ENCODE measurements at places on chromosomes 2 and 18.

GRCh38 chr2:118697781-118698180 lies 149.7 kb downstream of the EN1 start:
- DNase-seq, result no peak

DNA sequence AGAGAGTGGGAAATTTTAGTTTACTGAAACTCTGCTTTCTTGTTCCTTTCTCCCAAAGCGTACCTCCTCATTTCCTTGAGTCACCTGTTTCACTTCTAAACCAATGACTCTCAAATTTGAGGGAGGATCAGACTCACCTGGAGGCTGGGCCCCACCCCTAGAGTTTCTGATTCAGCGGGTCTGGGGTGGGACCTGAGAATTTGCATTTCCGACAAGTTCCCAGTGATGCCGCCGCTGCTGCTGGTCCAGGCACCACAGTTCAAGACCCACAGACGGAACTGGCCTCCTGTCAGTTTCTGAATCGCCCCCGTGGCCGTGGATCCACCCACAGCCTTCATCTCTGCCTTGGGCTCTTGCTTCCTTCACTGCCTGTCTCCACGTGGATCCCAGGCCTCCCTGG lies 44.9 kb upstream of the PELI1 start:
- no peak for DNase-seq

GRCh38 chr18:62614494-62614893 lies 91.7 kb downstream of the ZCCHC2 start:
- no peak for DNase-seq

GRCh38 chr2:207676827-207677354 lies 34.5 kb upstream of the CCNYL1 start:
- no peak for DNase-seq

GRCh38 chr18:77146249-77147080 lies 13.9 kb upstream of the MBP start:
- DNase-seq, result no peak

- no peak for DNase-seq
These were observed 494.7 kb downstream of the STK39 start for GRCh38 chr2:167752734-167753133.

DNA sequence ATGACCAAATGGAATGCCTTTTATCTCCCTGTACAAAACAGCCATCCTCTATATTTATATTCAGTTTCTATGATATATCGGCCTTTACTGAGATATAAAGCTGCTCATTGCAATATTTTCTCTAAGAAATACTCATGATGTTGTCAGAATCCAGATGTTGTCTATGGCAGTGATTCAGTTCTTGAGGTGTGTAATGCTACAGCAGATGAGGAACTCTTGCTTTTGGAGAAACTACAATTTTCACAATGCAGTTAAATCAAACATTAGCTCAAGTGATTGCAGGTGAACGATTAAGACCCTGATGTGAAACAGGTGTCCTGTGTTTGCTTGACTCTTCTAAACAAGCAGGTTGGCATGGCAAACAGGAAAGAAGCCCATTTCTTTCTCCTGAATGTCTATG lies 256.2 kb upstream of the CDH20 start:
- DNase-seq, result no peak

GRCh38 chr18:74069178-74070050 lies 78.2 kb downstream of the FBXO15 start:
- DNase-seq, result no peak

GRCh38 chr2:241052677-241053360 lies 49.3 kb downstream of the MTERF4 start:
- no peak for DNase-seq

- DNase-seq, result no peak
These were observed 97.2 kb upstream of the TMEM17 start for GRCh38 chr2:62603154-62603712.

DNA sequence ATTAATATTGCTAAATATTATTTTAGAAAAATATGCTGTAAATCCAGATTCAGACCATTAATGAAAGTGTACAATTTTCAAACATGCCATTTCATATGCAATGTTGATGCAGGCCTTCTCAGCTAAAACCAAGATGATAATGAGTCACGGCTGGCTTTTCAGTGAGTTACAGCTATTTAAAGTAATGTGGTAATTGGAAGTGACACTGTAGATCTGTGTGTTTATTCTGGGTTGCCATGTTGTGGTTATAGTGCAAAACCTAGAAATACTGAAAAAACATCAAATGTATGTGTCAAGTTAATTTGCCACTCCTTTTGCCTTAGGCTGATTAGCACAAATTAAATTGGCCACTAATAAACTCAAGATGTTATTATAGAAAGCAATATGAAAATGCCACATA lies 506.6 kb downstream of the ERBB4 start:
- no peak for DNase-seq

GRCh38 chr2:115412501-115412900 lies 970.1 kb downstream of the DPP10 start:
- DNase-seq, result no peak

DNA sequence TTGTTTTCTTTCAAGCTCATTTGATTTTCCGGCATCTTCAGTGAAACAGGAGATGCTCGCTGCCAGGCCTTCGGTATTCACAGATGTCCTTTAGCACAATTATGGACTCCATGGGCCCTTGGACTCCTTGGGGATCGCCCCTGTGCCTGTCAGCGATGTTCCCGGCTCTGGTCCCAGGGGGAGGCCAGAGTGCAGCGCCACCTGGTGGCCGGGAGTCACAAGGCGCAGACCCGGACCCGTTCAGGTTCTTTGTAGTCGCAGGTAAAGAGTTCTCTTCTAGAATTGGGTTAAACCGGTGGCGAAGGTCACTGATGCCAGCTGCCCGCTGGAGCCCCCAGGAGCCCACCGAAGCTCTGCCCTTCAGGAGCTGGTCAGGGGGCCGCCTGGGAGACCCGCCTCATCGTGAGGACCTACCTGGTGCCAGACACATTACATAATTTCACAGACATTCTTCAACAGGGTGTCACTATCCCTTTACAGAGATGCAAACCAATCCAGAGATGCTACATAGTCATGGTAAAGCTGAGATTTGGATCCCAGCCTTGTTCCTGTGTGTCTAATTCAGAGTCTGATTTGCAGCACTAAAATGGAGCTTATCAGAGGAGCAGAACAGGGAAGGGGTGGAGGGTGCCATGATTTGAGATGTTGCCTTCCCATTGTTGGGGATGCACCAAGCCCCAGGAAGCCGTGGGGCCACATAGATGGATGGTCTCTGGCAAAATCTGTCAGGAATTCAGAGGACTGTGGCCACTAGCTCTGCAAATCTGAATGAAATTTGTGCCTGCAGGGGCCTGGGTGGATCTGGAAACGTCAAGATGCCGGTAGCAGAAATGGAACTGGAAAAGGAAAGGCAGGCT lies 6.0 kb upstream of the INPP5D start:
- no peak for DNase-seq

GRCh38 chr2:127314193-127314988 lies 20.4 kb upstream of the ERCC3 start:
- no peak for DNase-seq

DNA sequence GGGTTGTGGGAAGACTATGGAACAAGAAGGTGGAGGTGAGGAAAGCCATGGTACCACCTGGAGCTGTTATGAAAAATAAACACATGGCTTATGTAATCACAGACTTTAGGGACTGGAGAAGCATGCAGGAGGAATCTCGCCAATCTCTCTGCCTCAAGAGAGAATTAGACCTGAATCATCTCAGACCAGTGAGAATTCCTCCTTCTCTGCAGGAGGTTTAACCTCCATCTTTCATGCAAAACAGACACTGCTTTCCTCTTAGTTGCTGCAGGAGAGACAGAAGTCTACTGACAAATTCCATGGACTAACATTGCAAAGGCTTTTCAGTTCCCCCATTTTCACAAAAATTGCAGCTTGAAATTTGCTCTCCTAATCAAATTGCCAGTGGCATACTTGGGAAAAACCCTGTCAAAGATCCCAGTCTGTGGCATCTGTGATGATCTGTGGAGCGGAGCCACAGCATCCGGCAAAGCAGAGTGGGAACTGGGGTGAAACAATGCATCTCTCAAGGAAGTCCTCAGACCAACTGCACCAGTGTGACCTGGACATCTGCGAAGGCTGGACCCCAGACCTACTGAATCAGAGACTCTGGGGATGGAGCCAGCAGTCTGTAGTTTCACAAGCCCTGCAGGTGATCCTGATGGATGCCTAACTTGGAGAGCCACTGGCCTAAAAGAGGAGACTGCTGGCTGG lies 28.6 kb upstream of the NCKAP5 start:
- DNase-seq, result no peak

DNA sequence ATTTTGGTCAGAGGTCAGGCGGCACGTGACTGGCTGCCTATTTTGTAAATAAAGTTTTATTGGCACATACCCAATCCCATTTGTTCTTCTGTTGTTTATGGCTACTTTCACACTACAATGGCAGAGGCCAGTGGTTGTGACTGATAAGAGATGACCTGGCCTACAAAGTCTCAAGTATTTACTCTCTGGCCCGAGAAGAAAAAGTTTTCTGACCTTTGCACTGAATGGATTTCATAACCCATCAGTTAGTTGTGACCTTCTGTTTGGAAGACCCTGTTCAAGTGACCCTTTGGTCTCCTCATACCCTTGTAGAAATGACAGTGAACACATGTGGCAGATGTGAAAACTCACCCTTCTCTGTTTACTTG lies 121.4 kb upstream of the MGAT5 start:
- DNase-seq, result no peak

GRCh38 chr2:193989645-193990044 lies 1667.4 kb upstream of the SLC39A10 start:
- DNase-seq, result no peak

- no peak for DNase-seq
These were observed 208.0 kb downstream of the C1D start for GRCh38 chr2:67854798-67855197.

GRCh38 chr2:1648241-1649102 lies 95.8 kb downstream of the PXDN start:
- no peak for DNase-seq

GRCh38 chr2:43718530-43719124 lies 42.4 kb upstream of the C1GALT1C1L start:
- DNase-seq, result no peak

- no peak for DNase-seq
These were observed 158.5 kb downstream of the MYO3B start for GRCh38 chr2:170336408-170336807.

DNA sequence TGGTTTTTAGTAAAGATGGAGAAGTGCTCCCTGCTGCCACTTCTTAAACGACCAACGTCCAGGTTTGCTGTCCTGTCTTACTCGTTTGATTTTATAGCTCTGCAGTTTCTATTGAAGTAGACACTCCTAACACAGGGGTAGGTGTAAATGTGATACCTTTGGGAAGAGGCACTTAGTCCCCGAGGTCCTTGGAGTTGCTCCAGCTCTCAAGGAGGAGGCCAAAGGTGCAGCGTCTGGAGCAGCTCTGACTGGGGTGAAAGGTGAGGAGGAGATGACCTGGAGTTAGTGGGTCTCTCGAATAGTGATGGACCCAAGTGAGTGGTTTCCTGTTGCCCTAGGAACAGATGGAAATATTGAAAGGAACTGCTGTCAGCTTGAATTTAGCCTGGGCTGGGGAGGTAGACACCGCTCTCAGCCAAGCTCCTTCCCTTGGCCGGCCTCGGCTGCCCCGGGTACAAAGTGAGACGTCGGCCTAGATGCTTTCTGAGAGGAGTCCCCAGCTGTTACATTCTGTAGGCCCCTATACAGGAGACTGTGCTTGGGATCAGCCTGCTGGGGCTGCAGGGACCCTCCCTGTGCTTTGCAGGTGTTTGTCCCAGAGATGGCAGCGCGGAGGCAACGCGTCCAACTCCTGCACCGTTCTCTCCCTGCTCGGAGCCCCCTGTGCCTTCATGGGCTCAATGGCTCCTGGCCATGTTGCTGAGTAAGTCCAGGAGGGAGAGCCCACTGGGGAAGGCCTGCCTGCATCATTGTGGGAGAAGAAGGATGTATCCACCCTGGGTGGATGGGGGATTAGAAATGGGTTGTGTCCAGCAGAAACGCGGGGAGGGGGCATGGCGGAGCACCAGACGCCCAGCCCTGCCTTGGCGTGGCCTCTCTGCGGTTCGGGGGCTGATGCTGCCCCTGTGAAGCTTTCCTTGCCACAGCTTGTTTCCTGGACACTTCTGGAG lies 5.4 kb downstream of the KHK start:
- DNase-seq, result no peak

GRCh38 chr2:28166956-28167355 lies 225.7 kb upstream of the FOSL2 start:
- DNase-seq, result no peak

DNA sequence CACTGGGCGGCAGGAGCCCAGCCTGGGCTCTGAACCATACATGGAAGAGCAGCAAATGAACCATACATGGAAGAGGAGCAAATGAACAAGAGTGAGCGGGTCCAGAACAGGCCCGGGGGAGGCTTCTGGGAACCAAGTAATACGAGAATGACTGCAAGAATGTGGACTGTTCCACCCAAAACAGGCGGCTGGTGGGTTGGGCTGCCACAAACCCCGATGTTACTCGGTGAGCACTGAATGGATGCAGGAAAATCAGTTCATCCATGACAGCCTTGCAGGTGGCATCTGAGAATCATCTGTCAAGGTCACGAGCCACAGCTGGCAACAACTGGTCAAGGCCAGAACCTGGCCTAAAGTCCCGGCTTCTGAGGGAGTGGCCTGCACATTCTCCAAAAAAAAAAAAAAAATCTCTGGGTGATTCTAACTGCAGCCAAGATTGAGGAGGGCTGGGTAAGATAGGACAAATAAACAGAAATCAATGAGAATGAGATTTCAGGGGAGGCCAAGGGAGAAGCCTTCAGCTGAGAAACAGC lies 106.1 kb downstream of the ZNF516 start:
- DNase-seq, result no peak

DNA sequence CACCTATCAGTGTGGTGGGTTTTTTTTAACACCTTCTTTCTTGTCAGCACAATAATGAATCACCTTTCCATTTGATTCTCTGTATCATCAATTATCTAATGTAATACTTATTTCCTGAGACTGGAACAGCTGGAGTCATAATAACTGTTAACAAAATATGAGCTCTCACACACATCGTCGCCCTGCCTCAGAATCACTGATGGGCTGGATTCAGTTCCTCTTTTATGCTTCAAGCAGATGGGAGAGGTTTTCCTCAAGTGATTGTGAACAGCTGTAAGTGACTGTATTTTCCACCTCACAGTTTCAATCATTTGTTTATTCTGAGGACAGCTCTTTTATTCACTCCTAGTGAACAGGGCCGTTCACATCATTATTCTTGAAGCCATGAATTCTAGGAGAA lies 330.2 kb downstream of the DSC3 start:
- no peak for DNase-seq

DNA sequence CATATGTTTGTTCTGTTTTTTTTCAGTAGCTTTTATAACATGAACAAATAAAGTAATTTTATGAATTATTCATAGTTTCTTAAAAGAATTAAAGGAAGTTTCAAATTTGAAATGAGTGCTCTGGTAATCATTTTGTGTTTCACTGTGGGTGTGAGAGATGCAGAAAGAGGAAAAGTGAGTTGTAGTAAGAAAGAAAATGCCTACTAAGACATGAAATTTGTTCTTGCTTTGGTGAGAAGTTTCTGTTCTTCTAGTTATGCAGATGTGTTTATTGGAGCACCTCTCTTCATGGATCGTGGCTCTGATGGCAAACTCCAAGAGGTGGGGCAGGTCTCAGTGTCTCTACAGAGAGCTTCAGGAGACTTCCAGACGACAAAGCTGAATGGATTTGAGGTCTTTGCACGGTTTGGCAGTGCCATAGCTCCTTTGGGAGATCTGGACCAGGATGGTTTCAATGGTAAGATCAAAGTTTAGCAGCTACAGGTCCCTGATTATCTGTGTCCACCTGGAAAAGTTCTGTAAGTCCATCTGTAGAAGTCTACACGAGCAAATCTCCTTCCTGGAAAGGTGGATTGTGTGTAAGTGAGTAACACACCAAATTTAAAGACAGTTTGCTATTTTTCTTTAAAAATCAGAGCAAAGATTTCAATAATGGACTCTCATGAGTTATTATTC lies 51.4 kb downstream of the ITGAV start:
- no peak for DNase-seq

Data from skin of body (tissue), 3 donors.